ENCODE measurements at places on chromosomes 13 and 19.

DNA sequence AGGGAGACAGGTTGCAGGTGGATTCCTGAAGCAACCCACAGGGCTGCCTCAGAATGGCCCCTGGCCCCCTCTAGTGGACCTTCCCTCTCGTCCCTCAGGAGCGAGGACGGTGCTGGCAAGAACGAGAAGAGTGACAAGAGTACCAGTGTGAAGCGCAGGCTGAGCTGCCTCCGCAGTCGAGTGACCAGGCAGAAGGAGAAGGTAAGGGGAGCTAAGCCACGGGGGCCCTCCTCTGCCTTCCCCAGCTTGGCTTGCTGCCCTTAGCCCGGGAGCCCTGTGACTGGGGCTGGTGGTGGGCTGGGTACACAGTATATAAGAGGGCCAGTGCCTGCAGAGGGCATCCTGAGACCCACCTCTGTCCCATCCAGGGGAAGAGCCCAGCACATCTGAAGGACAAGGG lies 34.0 kb downstream of the ARHGEF18 start:
- DNase-seq = no peak

GRCh38 chr13:112891477-112892401 lies 77.3 kb upstream of the MCF2L start:
- no peak for DNase-seq

DNA sequence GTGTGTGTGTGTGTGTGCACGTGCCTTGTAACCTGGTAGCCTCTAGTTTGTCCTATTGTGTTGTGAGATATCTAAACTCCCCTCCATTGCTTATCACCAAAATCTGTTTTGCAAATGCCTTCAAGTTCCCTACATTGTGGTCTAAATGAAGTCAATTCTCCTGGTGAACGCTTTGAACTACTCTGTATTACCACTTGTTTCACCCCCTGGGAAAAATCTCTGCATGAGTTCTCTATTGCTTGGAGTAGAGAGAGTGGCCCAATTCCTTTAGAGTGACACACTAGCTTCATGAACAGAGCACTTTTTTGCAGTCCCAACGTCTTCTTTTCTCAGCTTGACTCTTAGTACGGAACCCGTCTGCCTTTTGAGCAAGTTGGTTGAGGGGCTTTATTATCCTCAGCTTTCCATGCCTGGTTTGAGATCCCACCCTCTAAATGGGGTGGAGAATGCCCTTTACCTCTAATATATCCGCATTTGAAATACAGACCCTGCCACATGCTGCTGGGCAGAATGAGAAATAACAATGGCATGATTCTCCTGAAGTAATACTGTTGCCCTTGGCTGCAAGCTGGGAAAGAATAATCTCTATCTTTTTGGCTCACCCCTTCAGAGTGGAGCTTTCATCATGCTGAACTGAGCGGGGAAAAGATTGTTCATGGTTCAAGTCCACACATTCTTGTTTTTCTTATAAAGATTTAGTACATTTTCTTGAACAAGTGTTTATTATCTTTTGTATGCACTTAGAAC lies 2545.3 kb downstream of the PCDH9 start:
- DNase-seq = no peak

- no peak for DNase-seq
These were observed 30.6 kb downstream of the DPF1 start for GRCh38 chr19:38193445-38193844.

- no peak for DNase-seq
These were observed 408.5 kb upstream of the PCDH20 start for GRCh38 chr13:61824168-61824567.

- DNase-seq = peak; percentile 34
These were observed at the start of gene PRMT1 for GRCh38 chr19:49677231-49677900. TSS of gene PRMT1 (plus strand) at chr19:49677271. CDS start at chr19:49677281, 10 bp downstream.

DNA sequence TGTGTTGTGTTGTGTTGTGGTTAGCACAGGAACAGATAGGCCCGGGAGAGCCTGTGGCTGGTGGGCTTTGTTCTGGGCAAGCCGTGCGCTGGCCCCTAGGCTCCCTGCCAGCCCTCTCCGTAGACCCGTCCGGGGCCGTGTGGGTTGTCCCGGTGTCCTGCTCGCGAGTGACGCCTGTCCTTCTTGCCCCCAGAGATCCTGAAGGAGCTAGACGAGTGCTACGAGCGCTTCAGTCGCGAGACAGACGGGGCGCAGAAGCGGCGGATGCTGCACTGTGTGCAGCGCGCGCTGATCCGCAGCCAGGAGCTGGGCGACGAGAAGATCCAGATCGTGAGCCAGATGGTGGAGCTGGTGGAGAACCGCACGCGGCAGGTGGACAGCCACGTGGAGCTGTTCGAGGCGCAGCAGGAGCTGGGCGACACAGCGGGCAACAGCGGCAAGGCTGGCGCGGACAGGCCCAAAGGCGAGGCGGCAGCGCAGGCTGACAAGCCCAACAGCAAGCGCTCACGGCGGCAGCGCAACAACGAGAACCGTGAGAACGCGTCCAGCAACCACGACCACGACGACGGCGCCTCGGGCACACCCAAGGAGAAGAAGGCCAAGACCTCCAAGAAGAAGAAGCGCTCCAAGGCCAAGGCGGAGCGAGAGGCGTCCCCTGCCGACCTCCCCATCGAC lies 5.7 kb downstream of the ING1 start:
- DNase-seq = no peak

All from progenitor cell of endocrine pancreas (in vitro differentiated cells).